ENCODE measurements at places on chromosomes 11 and 22.

DNA sequence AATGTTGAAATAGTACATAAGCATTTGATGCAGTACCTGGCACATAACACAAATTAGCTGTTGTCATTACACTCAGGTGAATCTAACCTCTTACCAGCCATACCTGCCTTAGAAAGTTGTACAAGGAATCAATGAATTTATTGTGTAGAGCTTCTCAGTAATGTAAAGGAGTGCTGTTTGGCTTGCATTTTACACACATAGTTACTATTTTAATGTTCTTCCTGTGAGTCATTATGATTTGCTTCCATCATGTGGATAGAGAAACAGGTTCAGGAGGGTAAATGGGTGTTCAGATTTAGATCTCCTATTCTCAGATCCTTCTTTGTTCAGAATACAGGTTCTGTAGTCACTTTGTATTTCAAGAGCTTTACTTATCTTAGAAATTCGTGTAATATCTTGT is 27.6 kb upstream of the RCE1 start:
- DNase-seq = no peak

DNA sequence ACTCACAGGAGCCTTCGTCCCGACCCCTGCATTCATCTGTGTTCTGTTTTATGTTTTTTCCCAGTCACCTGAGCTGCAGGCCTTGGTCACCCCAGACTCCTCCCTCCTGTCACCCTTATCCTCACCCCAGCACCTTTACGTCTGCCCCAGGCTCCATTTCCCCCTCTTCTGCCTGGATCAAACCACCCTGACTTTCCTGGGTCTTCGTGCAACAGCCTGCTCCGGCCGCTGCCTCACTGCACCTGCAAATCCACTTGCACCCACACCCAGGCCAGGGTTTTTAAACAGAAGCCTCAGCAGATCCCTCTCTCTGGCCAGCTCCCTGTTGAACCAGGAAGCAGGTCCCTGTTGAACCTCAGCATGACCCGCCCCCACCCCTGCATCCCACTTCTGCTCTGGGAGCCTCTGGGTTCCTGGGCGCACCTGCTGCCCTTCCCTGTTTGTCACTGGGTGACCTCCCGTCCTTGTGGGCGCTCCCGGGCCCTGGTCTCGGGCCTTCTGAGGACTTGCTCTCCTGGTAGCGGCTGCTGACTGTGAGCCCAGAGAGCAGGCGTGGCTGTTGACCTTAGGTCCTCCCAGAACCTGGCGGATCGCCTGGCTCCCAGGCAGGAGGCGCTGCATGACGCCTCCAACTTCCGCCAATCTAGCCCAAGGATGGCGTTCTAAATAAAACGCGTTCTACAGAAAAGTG is 12.8 kb downstream of the MAPK8IP2 start:
- no peak for DNase-seq

- no peak for DNase-seq
Measured at GRCh38 chr11:44033411-44033850, 14.3 kb upstream of the ACCSL start.

- no peak for DNase-seq
Measured at GRCh38 chr11:79046366-79046765, 394.5 kb downstream of the TENM4 start.

- DNase-seq = no peak
Measured at GRCh38 chr11:30786256-30787110, 200.3 kb upstream of the MPPED2 start.

DNA sequence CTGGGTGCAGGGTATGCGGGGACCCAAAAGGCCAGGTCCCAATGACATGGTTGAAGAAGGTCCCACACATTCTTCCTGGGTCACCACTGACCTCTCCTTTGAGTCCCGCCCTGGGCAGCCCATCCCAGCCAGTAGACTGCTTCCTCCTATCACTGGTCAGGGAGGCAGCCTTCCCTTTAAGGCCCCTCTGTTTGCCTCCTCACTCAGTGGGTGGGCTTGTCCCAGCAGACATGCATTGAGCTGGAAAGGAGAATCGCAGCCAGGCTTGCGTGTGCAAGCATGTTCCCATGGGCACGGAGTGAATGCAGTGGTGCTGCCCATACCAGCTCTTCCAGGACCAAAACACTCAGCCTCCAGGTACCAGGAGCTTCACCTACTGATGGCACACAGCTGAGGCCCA is 162.4 kb upstream of the SYT13 start:
- no peak for DNase-seq

DNA sequence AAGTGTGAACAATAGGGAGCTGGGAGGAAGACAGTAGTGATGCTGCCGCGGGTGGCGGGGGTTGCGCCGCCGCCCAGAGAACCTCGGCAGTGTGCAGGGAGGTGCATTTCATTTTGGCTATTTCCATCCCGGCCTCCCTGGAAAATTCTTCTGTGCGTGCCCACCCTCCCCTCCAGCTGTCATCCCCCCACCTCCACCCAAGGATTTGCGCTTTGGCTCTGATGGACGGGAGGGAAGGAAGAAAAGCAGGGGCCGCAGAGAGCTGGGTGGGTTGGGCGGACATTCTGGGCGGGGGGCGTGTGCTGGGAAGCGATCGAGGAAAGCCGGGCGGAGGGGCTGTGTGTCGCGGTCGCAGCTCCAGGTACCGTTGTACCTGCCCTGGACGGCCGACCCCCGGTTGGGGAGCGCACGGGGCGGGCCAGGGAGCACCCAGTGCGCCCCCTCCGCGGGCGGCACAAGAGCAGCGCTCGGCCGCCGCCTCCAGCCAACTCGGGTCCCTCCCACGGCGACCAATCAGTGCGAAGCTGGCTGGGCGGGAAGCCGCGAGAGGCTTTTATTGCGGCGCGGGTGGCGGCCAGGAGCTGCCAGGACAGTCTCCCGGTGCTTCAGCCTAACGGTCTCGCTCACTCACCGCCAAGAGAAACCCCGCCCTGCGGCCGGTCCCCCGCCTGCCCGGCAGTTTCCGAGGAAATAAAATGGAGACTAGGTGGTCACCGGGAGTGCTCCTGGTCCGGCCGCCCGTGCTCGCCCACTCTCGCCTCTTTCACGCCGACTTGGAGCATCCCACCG is 1.6 kb downstream of the NCAM1 start:
- DNase-seq = peak; percentile 86

DNA sequence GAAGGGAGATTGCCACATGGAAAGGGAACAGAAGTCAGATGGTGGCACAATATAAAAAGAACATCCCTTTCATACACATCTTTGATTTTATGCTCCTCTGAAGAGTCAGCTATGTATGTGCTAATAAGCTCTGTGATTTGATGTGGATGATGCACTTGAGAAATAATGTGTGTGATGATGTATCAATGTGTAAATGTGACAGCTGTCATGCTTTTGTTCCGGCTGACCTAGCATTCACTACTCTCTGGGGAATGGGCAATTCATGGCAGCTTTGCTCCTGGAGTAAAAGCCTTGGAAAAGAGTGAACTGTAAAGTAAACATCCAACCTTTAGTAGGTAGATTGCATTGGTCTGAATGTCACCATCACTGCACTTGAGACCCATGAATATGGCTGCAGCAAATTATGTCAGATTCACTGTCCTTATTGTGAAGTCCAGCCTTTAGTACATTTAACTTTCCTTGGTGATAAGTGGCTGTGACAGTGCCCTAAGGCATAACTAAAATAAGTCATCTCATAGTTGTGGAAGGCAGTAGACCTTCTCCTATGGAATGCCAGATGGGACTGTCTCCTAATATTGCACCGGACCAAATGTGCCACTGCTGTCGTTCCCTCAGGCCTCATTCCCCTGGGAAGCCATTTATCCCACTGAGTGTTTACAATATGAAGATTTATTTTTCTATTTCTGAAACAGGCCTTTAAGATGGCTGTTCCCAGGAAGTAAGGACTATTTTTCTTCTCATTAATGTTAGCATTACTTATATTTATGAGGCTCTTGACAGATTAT is 178.2 kb upstream of the CCDC90B start:
- peak; percentile 11 for DNase-seq

GRCh38 chr11:65055538-65055937 is 2.8 kb downstream of the NAALADL1 start:
- no peak for DNase-seq

GRCh38 chr11:43810929-43811596 is 69.6 kb upstream of the ALKBH3 start:
- DNase-seq = no peak
